ENCODE measurements at places on chromosomes 12 and 14.

DNA sequence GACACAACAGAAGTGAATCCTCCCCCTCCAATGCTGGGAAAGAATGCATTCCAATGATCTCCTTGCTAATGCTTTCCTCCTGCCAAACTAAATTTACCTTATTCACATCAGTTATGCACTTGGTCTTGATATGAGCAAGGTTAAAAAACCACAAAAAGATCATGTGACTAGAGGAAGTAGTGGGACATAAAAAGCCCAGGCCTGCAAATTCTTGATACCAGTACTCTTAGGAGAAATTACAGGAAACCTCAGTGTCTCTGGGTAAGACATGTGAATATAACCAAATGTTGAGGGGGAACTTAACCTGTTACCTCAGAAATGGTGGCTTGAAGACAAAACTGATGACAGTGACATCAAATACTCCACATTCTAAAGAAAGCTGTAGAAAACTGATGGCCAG, 427.1 kb downstream of the RPS29 start:
- no peak for DNase-seq

GRCh38 chr12:85564786-85565185, 271.4 kb downstream of the RASSF9 start:
- no peak for DNase-seq

DNA sequence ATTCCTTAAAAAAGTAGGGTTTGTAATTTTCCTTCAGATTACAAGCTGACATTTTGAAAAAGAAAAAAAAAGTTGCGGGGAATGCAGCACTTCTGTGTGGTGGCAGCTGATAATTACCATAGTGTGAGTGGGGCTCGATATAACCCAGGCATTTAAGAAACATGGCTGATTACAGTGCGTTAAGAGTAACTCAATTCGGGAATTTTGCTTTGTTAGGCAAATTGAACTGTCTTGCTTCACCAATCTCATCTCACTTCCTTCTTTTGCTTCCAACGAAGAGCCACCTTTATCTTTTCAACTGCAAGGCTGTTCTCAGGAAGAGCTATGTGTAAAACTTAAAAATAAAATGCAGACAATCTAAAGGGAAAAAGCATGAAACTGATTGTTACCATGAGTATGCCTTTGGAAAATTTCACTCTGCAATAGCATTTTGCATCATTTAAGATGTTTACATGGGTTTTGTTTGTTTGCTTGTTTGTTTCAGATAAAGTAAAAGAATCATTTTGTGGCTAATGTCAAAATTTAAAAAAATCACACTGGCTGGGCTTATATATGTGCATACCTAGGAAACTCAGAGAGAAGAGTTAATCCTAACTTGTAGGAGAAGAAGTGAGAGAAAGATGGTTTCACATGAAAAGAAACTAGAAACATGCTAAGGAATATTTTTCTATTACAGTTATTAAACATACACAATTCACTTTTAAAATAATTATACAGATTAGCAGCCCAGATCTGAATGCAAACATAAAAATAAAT, 295.9 kb upstream of the ATP2B1 start:
- no peak for DNase-seq

DNA sequence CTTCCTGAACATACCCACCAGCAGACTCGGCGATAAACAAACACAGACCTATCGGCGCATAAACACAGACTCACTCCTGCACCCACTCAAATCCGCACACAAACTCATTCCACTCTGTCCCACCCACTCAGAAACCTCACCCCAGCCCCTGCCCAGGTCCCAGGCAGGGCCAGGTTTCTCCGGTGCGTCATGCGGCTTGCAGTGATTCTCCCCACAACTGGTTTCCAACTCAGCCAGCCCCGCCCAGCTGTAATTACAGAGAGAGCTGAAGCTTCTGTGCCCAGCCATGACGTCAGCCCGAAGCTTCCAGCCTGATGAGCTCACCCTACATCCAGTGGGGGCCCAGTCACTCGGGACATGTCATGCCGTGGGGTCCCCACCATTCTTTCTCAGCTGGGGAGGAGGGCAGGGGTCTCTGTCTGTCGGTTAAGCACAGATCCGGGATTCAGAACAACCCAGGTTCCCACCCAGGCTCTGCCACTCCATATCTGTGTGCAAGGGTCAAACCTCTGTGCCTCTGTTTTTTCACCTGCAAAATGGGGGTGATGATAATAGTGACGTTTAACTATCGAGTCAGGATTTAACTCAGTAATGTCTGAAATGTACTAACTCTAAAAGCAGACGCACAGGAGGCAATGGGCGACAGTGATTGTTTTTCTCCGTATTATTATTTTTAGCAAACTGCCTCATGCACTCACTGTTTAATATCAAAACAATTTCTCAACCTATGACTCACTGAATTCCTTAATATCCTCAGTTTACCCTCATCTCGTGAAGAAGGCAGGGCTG, 2.3 kb upstream of the HSPB8 start:
- DNase-seq, result no peak

- DNase-seq, result no peak
Measured at GRCh38 chr14:60878536-60878935, 102.3 kb downstream of the TRMT5 start.

- DNase-seq, result no peak
Measured at GRCh38 chr12:49200919-49201594, 12.2 kb upstream of the TUBA1A start.

- DNase-seq, result no peak
Measured at GRCh38 chr12:42126963-42127362, 17.7 kb downstream of the GXYLT1 start.
